ENCODE measurements at places on chromosomes 16 and 17.

GRCh38 chr16:63241497-63242028, 1205.3 kb upstream of the CDH8 start:
- DNase-seq: no peak

GRCh38 chr17:76262732-76263344, 2.3 kb upstream of the UBALD2 start:
- no peak for DNase-seq

DNA sequence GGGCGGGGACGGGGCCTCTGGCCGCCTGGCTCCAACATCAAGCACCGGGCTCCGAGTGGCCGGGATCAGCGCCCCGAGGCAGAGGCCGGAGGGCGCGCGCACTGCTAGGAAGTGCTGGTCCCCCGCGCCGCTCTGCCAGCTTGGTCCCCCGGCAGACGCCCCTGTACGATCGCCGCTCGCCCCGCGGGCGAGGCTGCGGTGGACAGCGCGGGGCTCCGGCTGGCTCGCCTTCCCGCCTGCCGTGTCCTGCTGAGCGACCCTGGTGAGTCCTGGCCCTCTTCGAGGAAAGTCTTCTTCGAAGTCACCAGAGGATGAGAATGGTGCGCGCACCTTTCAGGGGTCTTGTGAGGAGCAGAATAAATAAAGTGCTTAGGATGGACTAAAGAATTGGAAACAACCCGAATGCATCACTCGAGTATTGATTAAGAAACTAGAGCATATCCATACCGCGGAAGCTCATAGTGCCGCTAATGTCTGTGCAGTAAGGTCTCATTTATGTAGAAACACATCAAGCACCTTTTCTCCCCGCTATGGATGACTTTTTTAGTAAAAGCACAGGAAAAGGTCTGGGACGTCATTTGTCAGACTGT, 392 bp downstream of the ZNF213 start:
- no peak for DNase-seq

GRCh38 chr16:30874244-30874820, 19.5 kb downstream of the BCL7C start:
- no peak for DNase-seq

- DNase-seq: no peak
Observed at GRCh38 chr17:82019690-82020571, 2.7 kb downstream of the CENPX start.

GRCh38 chr17:71440513-71440912, 680.3 kb upstream of the SOX9 start:
- no peak for DNase-seq

GRCh38 chr17:28729950-28730330, 1.4 kb downstream of the NEK8 start:
- DNase-seq: no peak

DNA sequence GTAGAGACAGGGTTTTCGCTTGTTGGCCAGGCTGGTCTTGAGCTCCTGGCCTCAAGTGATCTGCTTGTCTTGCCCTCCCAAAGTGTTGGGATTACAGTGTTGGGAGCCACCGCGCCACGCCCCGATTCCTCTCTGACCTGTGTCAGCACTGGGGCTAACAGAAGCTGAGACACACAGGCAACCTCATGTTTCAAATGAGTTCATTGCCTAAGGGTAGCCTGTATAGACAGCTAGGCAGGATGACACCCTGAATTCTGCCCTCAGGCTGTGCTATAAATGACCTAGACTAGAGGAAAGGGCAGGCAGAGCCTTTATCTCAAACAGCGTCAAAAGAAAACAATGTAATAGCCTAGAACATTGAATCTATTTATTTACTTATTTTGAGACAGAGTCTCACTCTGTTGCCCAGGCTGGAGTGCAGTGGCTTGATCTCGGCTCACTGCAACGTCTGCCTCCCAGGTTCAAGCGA, 2.3 kb upstream of the CDK3 start:
- DNase-seq: no peak

DNA sequence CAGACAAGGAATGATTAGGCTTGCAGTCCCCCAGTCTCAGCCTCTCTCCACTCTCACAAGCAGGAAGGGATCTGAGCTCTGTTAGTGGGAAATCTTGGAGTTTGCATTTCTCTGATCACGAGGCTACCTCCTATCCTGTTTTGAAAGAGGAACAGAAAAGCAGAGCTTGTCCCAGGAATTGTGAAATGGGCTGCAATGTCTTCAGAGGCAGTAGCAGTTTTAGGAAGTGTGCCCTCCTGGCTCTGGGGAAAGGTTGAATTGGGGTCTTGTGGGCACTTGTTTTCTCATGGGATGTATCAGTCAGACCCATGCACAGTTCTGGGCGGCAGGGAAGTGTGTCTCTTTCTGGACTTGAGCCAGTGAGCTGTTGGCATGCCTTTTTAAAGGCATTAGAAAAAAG, 22.8 kb downstream of the NUP85 start:
- DNase-seq: no peak

- no peak for DNase-seq
Observed at GRCh38 chr17:79850571-79851460, 11.6 kb upstream of the CBX4 start.

DNA sequence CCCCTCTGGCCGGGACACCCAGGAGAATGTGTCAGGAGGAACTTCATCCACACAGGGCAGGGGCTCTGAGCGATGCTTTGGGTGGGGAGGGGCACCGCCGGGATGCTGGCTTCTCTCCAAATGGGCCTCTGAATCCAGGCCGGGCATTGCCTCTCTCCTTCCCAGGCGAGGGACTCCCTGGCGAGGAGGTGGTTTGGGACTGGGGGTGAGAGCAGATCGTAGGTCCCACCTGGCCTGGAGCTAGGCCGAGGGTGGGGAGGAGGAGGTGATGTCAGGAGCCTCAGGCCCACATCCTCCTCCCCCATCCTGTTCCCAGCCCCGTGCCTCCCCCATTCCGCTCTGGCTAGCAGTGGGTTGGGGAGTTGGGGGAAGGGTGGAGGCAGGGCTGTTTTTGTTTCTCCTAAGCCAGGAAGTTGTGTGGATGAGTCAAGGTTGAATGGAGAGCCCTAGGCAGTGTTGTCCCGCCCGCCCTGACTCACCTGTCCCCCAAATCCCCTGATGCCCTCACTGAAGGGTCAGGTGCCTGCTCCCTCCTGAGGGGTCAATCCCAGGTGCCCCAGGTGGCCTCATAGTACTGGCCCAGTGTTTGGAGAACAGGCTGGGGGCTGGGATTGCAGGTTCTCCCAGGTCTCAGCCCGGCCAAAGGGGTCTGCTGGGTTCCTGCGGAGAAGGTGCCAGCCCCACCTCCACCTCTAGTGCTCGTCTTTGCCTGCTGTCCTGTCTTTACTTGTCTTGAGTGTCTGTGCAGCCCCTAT, 2.8 kb downstream of the GRB7 start:
- no peak for DNase-seq

- DNase-seq: no peak
Observed at GRCh38 chr16:23651943-23652468, 10.7 kb downstream of the DCTN5 start.

DNA sequence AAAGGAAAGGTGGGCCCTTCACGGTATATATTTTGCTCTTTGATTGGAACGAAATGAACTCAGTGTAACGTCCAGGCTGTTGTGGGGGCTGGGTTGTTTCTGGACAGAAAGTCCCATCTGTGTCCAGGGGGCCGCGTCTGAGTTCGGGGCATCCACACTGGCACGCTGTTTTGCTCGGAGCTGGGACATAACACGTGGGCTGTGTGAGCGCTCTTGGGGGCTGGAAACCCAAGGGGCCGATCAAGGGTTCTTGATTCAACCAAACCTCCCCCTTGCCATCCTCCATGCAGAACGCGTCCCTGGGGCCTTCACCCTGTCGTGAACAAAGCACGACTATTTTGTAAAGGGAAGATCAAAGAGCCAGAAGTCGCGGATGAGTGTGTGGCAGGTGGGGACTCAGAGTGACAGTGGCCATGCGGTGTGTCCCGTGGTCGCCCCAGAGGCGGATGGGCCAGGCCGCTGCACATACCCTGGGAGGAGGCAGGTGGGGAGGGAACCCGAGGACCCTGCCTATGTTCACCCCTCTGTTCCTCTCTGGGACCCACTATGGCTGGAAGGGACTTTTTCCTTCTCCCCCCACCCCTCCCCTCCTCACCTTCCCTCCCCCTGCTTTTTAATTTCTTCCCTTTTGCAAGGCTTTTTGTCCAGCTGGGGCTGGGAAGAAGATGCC, 387.2 kb downstream of the SEC14L1 start:
- no peak for DNase-seq

DNA sequence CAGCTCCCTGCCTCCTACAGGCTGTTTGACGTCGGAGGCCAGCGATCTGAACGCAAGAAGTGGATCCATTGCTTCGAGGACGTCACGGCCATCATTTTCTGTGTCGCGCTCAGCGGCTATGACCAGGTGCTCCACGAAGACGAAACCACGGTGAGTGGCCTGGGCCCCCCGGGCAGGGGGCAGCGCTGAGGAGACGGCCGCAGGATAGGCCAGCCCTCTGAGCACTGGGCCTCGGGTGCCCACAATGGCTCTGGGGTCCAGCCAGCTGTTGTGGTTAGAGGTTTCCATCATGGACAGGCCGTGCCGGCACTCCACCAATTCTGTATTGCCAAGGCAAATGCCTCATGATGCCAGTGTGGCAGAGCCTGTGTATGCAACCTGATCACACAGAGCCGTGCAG, 88.6 kb downstream of the AMFR start:
- no peak for DNase-seq

DNA sequence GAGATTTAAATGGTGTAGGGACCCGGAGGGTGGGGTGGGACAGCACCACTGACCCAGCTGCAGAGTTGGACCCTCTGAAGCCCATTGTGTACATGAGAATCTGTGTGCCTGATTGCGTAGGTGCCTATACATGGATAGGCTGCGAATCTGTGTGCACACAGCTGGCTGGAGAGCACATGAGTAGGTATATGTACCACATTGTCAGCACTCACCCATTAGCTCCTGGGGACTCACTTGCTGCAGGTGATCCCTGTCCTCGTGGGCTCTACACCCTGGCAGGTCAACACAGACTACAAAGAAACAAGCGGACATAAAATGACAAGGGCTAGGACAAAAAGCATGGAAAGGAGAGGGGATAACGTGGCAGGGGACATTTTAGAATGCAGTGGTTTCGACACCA, 11.3 kb upstream of the CETP start:
- no peak for DNase-seq

- DNase-seq: peak; percentile 58
Observed at GRCh38 chr16:19008245-19009169, 24.8 kb downstream of the TMC7 start.

DNA sequence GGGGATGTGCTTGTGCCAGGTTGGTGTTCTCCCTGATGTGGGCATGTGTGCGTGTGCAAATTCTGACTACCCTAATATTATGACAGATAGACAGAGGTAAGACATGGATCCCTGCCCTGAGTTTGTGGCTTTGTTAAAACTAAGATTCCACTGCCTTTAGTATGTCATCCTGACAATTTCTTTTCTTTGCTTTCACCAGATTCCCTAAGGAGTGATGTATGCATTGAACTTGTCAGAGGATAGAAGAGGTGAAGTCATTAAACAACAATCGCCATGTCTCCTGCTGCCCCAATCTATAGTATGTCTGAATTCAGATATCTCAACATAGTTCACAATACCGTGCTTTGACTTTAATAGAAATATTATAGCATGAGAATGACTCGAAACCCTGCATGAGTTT, 137.1 kb upstream of the ELAC2 start:
- DNase-seq: no peak

- DNase-seq: no peak
Observed at GRCh38 chr17:59193336-59193862, 16.4 kb upstream of the SMG8 start.

DNA sequence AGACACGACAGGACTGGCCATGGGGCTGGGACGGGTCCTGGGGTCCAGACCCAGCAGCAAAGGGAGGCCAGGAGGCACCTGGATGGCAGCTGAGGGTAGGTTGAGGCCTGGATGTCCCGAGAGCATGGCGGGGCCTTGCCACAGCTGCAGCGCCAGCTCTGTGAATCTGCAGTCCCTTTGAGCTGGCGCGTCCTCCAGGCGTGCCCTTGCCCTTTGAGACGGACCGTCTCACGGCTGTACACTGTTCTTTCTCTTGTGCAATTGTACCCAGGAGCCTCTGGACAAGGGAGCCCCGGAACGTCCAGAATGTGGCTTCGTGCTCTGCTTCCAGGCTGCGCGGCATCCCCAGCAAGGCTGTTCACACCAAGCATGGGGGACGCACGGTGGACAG, 69.5 kb upstream of the CIBAR2 start:
- no peak for DNase-seq

DNA sequence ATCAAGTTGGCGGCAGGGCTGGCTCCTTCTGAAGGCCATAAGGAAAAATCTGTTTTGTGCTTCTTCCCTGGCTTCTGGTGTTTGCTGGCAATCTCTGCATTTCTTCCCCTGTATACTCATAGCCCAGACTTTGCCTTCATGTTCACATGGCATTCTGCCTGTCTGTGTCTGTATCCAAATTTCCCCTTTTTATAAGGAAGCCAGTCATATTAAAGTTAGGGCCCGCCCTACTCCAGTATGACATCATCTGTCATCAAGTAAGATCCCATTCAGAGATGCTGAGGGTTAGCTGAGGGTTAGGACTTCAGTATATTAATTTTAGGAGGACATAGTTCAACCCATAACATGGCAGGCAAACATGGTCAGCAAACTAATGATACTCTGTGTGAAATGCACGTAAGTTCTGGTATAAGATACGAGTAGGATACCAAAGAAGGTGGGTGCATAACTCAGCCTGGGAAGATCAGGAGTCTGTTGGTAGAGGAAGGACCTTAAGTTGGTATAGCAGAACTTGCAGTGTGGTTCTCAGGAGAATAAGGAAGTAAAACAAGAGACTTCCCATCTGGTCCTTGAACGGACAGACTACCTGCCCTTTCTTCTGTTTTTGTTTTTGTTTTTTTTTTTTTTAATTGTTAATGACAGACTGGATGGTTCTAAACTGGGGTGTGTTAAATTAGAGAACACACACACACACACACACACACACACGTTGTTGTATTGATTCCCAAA, 13.9 kb downstream of the MAP2K6 start:
- no peak for DNase-seq

- no peak for DNase-seq
Observed at GRCh38 chr16:8920645-8921346, 38.6 kb downstream of the LITAFD start.

DNA sequence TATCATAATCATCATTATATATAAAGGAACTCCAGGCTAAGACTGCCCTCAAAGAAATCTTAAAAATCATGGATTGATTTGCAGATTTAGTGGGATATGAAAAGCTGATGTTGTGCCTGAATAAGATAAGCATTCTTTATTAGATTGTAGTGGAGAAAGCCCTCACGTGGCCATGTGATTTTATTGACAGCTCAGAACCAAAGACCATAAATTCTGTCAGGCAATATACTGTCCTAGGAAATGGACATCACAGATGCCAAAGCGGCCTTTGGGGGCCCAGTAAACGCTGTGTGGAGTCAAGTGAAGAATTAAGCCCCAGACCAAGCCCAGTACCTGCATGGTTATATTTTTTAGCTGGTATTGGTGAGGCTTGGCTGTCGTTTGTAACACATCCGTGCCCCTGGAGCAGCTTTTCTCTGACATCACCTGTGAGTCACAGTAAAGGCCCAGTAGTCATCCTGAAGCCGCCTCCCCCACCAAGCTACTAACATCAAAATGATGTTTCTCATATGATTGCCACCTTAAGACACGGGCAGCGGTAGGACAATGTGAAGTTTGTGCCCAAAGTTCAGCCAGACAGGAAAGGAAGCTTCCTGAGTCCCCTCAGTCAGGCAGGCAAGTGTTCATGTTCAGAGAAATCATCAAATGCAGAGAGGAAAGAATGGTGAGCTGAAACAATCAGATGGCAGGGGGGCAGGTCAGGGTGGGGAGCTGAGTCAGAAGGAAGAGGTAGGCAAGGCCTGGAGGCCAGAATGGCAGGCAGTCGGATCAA, 209.4 kb downstream of the IRX3 start:
- DNase-seq: no peak

GRCh38 chr17:49886036-49886435, 38.2 kb upstream of the TAC4 start:
- no peak for DNase-seq

GRCh38 chr17:73430848-73431247, 119.0 kb upstream of the CDC42EP4 start:
- peak; percentile 71 for DNase-seq

Measured in G401 (cell line).